AG04449 (cell line): ENCODE measurements at places on chromosomes 12 and 14.

DNA sequence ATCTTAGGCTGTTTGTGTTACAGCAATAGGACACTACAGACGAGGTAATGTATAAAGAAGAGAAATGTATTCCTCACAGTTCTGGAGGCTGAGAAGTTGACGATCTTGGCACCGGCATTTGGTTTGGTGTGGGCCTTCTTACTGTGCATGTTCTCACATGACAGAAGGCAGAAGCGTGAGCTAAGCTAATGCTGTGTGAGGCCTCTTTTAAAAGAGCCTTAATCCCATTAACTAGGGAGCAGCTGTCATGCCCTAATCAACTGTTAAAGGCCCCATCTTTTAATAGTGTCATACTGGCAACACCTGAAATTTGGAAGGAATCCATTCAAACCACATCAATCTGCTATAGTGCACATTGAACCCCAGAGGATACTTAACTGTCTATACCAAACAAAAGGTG is 992.9 kb downstream of the GALC start:
- DNase-seq, result no peak

DNA sequence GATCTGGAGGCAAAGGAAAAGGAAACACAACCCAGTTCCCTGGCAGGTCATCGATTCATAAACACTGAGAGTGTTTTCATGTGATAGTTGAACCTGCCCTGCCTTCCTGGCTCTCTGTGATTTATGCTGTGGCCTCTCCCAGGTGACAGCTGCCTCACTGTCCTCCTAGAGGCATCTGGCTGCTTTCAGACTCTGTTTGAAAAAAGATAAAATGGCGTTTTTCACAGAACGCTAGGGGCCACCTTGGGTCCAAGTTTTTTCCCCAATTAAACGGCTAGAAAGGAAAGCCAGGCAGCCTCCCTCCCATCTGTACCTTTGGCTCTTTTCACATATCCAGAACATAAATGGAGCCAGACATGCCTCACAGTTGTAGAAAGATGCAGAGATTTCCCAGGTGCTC is 252.6 kb upstream of the CCDC196 start:
- DNase-seq, result no peak

DNA sequence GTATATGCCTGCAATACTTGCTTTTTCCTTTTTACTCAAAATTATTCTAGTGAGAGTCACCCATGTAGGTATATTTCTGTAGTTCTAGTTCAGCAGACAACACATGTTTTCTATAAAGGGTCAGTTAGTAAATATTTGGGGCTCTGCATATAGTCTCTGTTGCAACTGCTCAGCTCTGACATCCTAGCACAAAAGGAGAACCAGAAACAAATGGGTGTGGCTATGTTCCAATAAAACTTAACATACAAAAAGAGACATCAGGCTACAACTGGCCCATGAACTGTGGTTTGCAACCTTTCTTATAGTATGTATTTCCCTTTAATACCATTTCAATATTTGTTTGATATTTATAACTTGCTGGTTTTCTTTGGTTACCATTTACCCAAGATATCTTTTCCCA is 11.9 kb downstream of the NT5DC3 start:
- DNase-seq, result no peak

- no peak for DNase-seq
These were observed 335.6 kb downstream of the SNAPC1 start for GRCh38 chr14:62097824-62098223.

DNA sequence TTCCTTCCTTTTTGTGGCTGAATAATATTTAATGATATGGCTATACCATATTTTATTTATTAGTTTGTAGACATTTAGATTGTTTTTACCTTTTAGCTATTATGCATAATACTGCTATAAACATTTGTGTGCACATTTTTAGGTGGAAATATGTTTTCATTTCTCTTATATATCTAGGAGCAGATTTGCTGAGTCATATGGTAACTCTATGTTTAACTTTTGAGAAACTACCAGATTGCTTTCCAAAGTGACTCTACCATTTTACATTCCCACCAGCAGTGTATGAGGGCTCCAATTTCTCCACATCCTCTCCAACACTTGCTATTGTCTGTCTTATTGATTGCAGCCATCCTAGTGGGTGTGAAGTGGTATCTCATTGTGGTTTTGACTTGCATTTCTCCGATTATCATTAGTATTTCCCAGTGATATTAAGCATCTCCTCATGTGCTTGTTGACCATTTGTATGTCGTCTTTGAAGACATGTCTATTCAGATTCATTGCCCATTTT is 160.2 kb downstream of the KICS2 start:
- DNase-seq, result no peak

DNA sequence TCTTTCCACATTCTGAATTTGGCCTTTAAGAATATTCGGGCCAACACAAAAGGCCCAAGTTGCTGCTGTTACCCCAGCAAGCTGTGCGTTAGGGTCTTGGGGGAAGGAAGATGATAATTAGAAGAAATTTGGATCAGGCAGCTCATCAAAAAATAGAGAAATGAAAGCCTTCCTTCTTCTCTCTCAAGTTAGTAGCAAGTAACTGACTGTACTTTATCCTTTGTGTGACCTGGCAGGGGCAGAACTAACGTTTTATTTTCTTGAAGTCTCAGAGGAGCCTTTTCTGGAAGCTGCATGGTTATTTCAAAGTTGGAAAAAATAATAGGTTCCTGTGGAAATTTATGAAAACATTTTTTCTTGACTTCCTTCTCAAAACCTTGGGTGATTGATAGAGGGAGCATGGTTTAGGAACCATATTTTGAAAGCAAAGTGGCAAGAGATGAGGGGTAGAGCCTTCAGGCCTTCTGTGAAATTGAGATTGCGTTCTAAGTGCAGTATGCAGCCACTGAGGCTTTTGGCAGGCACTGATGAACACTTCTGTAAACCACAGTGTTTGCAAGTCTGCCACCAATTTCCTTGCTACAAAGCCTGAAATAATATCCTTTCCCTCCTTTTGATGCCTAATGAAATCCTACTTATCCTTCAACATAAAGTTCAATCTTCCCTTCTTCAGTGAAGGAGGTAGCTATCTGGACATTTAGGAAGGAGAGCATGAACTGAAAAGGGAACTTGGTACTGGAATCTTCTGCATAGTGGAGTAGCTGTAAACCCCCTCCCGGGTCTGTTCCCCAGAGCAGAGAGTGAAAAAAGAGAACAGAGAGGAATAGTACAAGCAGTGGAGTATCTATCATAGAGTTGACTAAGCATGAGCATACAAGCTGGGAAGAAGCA is 123.2 kb downstream of the FGD4 start:
- DNase-seq, result no peak

DNA sequence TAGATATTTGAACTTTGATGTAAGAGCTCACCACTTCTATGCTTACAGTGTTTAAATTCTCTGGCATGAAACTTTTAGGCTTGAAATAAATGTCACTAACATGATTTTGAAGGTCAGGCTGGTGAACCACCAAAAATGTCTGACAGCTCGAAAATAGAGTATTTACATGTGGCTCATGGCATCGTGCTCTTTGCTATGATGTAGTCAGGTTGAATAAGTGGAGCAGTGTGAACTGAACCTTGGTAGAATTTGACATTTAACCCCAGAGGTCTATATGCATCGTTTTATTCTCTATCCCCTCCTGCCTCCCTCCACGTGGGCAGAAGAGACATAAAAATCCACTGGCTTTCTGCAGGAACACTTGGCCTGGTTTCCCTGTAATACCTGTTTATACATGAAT is 369.7 kb upstream of the ATP2B1 start:
- DNase-seq, result no peak

- DNase-seq, result no peak
These were observed 117.7 kb downstream of the PRKCH start for GRCh38 chr14:61438860-61439765.

DNA sequence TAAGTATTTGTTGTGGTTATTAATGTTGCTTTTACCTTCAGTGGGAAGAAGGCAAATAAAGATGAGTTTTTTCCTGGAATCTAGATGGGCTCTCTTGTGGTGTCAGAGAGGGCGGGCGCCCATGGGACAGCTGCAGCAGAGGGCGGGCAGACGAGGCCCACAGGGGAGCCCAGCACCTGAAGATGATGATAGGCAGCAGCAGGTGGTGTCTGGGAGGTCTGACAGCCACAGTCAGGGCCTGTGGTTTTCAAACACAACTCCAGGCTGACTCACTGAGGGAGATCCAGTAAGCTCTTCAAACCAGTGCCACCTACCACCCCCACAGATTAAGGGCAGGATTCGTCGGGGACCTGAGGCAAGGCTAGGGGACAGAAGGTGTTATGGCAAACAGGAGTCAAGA is 42.8 kb downstream of the NKX2-1 start:
- DNase-seq, result no peak

GRCh38 chr12:19885093-19885812 is 446.0 kb downstream of the AEBP2 start:
- no peak for DNase-seq

GRCh38 chr12:67444542-67444941 is 175.4 kb downstream of the CAND1 start:
- no peak for DNase-seq

GRCh38 chr14:71165121-71166031 is 258.1 kb downstream of the PCNX1 start:
- no peak for DNase-seq

GRCh38 chr12:116931665-116932064 is 20.9 kb downstream of the FBXW8 start:
- DNase-seq, result no peak

DNA sequence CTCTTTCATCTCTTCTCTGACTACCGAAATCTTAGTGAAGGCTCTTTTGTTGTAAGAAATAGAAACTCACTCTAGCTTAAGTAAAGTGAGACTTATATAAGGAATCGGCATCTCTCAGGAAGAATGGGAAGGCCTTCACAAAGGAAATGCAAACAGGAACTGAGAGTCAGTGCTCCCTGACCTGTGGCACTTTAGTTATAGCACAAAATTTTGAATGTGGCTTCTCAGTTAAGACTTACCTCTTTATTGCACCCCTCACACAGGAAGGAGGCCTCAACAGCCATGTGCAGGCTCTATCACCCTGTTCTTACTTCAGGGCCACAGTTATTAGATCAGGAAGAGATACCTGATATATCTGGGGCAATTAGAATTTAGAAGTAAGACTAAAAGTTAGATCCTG is 224.7 kb upstream of the EGLN3 start:
- DNase-seq, result no peak

- DNase-seq, result no peak
These were observed 374.4 kb downstream of the BCAT1 start for GRCh38 chr12:24574538-24574937.

- no peak for DNase-seq
These were observed 64.9 kb downstream of the SPRING1 start for GRCh38 chr12:116672842-116673516.

- DNase-seq, result peak; percentile 28
These were observed 8.8 kb downstream of the USP15 start for GRCh38 chr12:62268956-62269355.

DNA sequence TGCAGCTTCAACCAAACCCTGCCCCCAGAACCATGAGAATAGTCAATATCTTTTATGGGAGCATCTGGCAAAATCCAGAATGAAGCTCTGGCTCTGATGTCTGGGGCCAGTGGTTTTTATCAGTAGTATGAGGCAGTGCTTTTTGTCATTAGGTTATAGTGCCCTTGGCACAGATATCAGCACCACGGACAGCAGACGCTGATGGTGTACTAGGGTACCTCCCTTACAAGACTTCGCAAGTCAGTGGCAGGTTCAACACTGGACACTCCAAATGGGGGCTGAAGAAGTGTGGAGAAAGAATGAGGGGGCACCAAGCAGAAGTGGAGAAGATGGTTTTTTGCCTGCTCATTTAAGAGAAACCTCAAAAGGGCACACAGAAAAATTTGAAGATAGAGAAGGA is 68.2 kb upstream of the E2F7 start:
- no peak for DNase-seq

DNA sequence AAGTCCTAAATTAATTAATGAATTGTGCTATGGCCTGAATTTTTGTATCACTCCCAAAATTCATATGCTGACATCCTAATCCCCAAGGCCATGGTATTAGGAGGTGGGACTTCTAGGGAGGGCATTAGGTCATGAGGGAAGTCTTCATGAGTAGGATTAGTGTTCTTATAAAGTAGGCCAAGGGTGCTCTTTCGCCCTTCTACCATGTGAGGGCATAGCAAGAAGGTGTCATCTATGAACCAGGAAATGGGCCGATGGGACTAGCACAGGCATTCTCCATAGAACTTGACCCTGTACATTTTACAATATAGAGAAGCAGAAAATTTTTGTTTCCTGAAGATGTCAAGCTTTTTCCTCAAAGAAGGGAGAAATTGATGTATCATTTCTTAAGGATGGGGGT is 12.5 kb downstream of the SYT10 start:
- DNase-seq, result no peak

GRCh38 chr14:100363053-100363452 is 39.9 kb downstream of the SLC25A47 start:
- DNase-seq, result no peak

GRCh38 chr12:132618683-132619043 is at the start of gene P2RX2:
P2RX2 (plus strand) TSS chr12:132618776; CDS start chr12:132618817, 41 bp downstream.
- DNase-seq, result no peak

DNA sequence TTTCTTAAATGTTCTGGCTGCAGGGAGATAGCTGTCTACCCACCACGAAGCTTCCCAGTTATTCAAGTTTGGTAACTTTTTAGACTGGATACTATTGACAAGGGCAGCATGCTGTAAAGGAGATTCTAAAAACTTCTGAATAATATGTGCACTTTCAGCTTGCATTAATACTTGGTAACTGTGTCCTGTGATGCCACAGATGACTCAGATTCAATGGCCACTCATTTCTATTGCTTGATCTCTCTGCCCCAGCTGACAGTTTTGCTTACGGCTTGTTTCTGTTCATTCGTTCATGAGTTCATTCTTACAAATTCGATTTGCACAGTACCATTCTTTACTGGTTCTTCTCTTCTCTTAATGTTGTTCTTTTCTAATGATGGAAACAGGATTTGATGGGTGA is 142.8 kb downstream of the PELI2 start:
- no peak for DNase-seq

- DNase-seq, result no peak
These were observed at the start of gene NRIP2 for GRCh38 chr12:2834581-2835491. NRIP2 (minus strand) TSS chr12:2835035; CDS start chr12:2834983, 52 bp downstream.

GRCh38 chr14:73223049-73223448 is 14.3 kb upstream of the PAPLN start:
- DNase-seq, result no peak

GRCh38 chr12:21813125-21813524 is 38.6 kb upstream of the KCNJ8 start:
- no peak for DNase-seq

DNA sequence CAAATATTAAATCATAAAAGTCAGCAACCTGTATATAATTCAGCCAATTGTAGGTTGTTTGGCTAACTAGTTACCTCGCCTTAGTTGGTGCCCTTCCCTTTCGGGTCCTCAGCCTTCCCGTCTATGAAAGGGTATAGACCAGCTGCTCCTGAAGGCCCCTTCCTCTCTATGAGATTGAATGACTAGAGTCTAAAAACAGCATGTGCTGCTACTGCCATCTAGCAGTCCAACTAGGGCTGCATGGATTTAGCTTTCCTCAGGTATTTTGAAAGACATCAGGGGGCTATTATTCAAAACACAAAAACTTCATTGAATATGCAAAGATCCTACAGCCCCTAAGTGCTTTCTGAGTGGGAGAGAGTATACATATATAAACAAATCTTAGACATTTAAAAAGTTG is 37.0 kb upstream of the TMEM263 start:
- DNase-seq, result no peak
